Omental fat pad (tissue), 4 donors: ENCODE measurements at places on chromosomes 16 and 17.

- no peak for DNase-seq
Measured at GRCh38 chr17:48241131-48241591, 133.6 kb downstream of the SNX11 start.

DNA sequence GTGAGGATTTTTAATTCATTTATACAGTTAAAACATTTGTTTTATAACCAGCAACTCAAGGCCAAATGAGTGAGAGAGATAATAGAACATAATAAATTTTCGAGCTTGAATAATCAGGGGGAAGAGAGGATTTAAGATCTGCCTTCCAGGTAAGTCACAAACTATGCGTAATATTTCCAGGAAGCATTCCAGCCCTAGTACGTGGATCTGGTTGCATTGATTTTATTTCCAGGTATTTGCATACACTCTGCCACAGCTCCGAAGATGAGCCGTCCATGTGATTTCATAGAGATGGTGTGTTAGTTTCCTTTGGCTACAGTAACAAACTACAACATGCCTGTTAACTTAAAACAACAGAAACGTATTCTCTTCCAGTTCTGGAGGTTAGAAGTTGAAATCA is 3.5 kb downstream of the DYNLRB2 start:
- DNase-seq = no peak

GRCh38 chr17:4973256-4974114 is 5.9 kb upstream of the SPAG7 start:
- no peak for DNase-seq

DNA sequence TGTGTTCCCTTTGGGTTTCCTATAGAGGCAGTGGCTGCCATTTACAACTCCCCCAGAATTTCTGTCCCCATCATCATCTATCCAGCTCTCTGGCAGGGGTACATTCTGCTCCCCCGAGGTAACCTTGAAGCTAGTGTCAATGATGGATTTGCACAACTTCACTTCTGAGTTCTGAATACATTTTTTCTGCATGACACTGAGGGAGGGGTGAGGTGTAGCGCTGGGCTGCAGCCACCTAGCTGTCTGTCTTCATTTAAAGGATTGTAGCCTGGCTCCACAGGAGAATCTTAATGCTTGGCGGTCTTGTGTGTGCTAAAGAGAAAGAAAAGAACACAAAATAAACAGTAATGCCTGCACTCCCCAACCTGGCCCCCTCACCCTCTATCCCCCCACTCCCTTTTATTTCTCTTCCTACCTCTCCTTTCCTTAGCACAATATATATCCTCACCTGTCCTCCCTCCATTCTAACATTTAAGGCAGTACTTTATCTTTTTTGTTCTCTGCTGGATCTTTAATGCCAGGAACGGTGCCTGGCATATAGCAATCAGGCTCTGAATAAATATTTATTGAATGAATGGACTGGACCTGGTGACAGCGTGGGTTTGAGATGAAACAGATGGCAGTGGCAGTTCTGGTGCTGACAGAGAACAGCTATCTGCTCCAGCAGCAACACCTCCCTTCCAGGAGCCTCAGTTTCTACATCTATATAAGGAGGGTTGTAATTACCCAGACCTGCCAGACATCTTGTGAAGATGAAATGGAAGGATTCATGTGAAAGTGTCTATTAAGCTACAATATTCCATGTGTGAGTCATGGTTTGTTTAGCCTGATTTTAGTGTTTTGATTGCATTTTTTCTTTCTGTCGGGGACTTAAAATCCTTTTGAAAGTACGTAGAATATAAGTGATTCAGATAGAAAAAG is 163.5 kb upstream of the CDH11 start:
- DNase-seq = no peak

DNA sequence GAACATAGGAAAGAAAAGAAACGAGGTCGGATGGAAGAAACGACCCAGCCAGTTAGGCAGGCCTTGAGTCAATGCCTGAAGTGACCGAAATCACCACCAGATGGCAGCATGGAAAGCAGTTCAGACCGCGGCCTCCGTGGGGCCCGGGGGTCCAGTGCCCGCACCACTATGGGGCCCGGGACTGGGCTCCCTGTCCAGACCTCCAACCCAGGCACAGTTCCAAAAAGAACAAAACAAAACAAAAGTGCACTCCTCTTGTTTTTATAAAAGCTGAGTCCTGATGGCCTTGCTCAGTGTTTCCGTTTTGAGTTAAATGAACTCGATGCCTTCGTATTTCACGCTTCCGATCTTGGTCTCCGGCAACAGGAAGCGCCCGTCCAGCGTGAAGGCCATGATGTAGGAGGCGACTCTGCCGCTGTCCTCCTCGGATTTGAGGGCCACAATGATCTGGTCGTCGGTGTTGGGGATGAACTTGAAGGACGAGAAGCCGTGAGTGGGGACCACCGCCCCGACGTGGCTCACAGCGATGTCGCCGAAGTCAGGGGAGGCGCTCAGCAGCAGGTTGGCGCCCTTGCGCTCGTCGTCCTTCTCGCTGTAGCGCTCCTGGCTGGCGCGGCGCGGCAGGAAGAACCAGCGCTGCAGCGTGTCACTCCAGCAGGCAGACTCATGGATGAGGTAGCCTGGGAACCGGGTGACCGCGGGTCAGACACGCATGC is 13.7 kb upstream of the LGALS3BP start:
- DNase-seq = peak; percentile 79

- no peak for DNase-seq
Measured at GRCh38 chr17:21242780-21243515, 10.3 kb downstream of the NATD1 start.

DNA sequence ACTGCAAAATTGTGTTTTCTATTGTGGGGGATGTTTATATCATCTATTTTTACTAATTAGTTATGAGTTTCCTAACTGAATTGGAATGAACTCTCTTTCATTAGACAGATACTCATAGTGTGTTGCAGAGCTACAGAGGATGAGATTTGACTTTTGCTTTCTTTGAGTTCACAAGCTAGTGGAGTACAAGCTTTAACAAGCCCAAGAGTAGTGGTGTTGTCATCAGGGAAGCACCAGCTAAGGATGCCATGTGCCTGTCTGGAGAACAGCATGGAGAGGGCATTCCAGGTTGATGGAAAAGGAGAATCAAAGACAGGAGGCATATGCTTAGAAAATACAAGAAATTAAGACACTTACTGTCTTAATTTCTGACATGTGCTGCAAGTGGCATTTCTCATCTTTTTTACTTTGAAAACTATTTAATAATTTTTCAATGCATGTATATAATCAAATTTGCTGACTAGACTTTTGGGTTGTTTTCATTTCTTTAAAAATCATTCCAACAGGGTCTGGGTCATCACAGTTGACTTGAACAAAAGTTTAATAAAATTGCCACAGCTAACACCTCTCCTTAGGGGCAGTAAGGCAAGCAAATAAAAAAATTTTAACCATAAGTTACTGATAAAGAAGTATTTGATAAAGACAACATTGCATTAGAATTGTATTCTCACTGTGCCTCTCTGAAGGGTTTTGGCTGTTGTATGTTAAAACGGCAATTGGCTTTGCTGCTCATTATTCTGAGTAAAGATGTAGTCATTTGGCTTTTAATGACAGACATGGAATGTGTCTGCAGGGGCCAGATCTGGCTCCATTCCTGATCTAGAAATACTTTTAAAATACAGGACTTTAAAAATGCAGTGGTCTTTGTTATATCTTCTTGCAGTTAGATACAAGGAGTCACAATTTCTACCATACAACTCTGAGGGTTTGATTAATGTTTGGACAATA is 323.7 kb upstream of the CDH11 start:
- no peak for DNase-seq

DNA sequence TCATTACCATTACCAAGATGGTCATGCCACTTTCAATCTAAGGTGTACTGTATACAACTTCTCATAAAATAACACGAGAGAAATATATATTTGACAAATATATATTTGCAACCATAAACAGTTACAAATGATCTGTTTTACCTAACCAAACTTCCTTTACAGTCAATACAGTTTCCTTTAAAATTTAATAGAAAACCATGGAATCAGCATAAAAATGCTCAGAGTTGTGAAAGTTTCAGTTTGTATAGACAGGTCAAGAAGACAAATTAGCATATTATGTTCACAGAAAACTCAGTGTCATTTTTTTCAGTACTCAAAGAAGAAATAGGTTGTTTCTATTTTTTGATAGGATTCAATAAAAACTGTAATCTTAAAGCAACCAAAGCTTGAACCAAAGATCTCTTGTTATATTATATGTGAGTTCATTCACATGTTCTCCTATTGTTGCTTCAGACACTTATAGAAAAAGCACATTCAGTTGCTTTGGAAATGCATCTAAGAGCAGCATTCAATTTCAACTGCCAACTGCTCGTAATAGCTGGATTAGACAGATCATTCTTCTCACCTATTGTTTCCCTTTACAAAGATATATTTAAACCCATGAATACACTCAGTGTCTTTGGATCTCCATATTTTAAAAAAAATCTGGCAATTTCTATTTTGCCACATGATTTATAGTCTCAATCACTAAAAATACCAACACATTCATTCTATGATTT is 15.1 kb downstream of the SSH2 start:
- DNase-seq = no peak

- no peak for DNase-seq
Measured at GRCh38 chr17:12507026-12507595, 158.6 kb upstream of the MYOCD start.

- DNase-seq = no peak
Measured at GRCh38 chr17:27539152-27539551, 82.9 kb downstream of the KSR1 start.

DNA sequence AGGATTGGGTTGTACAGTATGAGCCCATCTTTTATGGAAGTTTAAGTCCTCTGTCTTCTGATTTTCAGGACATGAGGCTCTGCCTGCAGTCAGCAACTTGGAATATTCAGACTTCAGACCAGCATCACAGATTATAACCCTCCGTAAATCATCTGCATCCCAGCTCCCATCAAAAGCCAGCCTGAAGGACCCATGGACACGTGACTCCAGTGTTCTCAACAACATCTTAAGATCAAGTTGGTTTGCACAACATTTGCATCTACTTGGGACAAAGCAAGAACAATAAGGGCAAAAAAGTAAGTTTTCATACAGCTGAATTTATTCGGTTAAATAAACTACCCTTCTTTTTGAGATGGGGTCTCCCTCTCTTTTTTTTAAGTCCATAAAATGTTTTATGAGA is 12.7 kb downstream of the TMC5 start:
- no peak for DNase-seq

- no peak for DNase-seq
Measured at GRCh38 chr16:85354686-85355514, 242.6 kb upstream of the CIBAR2 start.

GRCh38 chr17:31561469-31562375 is 170.2 kb downstream of the RAB11FIP4 start:
- no peak for DNase-seq

- DNase-seq = no peak
Measured at GRCh38 chr17:68711858-68712257, 110.7 kb upstream of the FAM20A start.

DNA sequence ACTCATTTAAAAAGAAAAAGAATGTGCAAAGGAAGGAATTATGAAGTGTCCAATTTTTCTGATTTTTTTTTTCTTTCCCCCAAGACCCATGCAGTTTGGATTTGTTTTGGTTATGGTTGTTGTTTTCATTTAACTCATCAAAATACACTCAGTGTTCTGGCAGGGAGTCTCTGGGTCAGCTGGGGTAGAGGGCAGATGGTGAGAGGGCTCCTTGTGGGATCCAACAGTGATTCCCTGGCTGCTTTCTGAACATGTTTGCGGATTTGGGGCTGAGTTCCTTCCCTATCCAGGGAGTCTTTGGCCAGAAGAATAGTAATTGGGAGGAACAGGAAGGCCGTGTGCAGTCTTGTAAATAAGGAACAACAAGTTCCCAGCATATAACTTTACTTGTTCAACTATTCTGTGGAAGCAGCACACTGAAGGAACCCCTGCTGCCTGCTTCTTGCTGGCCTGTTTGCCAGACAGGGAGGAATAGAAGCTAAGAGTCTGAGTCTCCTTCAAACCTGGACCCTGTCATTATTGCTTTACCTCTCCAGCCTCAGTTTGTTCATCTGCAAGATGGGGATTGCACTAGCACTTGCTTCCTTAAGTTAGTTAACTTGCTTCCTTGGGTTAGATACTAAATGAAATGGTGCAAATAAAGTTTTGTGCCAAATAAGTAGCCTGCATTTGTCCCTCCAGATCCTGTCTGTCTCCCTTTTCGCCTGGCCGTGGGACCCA is 32.1 kb downstream of the C17orf67 start:
- no peak for DNase-seq

GRCh38 chr16:86777381-86777946 is 199.1 kb downstream of the FOXL1 start:
- DNase-seq = no peak

DNA sequence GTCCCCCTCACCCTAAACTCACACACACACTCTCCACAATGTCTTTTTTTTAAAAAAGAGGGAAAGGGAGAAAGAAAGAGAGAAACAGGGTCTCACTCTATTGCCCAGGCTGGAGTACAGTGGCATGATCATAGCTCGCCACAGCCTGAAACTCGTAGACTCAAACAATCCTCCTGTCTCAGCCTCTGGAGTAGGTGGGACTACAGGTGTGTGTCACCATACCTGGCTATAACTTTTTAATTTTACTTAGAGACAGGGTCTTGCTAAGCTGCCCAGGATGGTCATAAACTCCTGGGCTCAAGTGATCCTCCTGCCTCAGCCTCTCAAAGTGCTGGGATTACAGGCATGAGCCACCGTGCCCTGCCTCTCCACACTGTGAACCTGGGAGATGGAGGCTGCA is 24.9 kb downstream of the LITAF start:
- no peak for DNase-seq

- peak; percentile 11 for DNase-seq
Measured at GRCh38 chr17:19382531-19383444, 4.2 kb downstream of the MFAP4 start.

DNA sequence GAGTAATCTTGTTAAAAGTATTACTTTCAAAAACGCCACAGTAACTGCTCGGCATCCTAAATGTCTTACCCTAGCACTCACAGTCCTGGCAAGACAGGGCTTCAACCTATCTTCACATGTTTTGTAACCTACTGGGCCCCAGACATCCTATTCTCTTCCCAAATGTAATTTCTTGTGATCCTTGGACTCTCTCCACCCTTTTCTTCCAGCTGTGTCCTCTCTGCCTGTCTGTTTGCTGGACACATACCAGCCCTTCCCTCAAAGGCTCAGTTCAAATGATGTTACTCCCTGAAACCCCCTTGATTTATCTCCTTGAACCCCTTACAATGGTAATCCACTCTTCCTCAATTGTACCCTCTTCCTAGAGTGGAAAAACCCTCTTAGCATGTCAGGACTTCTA is 60.1 kb upstream of the CNEP1R1 start:
- no peak for DNase-seq
